NCI-H1417 (cell line): ENCODE measurements at places on chromosomes 4 and X.

- DNase-seq: no peak
Measured at GRCh38 chr4:1172971-1173757, 781 bp upstream of the SPON2 start.

- DNase-seq: no peak
Measured at GRCh38 chr4:127669691-127670090, 36.9 kb downstream of the INTU start.

GRCh38 chr4:61909031-61909430 lies 708.9 kb downstream of the ADGRL3 start:
- DNase-seq: no peak

- DNase-seq: no peak
Measured at GRCh38 chrX:137574102-137574783, 8.3 kb downstream of the ZIC3 start.

- no peak for DNase-seq
Measured at GRCh38 chr4:18981234-18981615, 959.7 kb upstream of the LCORL start.
